ENCODE measurements at places on chromosomes 11 and 22. TPM values are rescaled to one million over a fixed set of nuclear protein-coding genes. Genes with fewer than 3 reads are reported as not detected.

- DNase-seq, result peak; percentile 3
These were observed 54.6 kb downstream of the LRRC74B start for GRCh38 chr22:21100149-21101032.

- DNase-seq, result no peak
These were observed 81.7 kb upstream of the NARS2 start for GRCh38 chr11:78656327-78656726.

The IFITM2 gene
- 22.6 TPM for total RNA-seq

GRCh38 chr11:92482492-92483060, 258.0 kb downstream of the FAT3 start:
- no peak for DNase-seq

The CHRM1 gene
- total RNA-seq, result not detected

The MYEOV gene
- 130 TPM for total RNA-seq

DNA sequence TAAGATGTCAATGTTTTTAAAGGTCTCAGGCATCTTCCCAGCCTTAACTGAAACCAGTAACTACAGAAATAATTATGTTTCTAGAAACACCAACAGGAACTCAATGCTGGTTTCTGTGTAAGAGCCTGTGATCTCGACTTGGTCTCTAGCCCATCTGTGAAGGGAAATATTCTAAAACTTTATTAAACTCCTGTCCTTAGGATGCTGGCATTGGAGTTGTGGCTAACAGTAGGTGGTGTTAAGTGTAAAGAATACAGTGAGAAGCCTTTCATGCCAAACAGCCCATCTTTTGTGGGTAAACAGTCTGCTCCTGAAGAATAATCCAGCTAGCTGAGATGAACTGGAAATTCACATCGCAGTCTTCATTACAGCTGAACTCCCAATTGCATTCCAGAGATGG, 133.2 kb downstream of the ADAMTS15 start:
- peak; percentile 28 for DNase-seq

DNA sequence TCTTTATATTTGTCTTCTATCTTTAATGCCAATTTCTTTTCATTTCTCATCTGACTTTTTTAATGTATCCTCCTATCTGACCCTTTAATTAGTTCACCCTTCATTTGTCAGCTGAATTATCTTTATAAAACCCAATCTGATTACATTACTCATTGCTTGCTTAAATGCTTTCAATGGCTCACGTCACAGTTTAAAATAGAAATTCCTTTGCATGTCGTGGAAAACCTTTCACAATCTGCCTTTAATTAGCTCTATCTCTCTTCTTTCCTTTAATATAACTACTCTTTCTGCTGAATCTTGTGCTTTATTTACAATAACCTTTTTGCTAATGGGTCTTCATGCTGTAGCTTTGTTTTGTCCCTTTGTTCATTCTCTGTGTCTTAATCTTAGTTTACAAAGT, 125.7 kb downstream of the DYNC2H1 start:
- DNase-seq, result no peak

GRCh38 chr11:18105086-18105801, 638 bp downstream of the SAAL1 start:
- DNase-seq, result no peak

DNA sequence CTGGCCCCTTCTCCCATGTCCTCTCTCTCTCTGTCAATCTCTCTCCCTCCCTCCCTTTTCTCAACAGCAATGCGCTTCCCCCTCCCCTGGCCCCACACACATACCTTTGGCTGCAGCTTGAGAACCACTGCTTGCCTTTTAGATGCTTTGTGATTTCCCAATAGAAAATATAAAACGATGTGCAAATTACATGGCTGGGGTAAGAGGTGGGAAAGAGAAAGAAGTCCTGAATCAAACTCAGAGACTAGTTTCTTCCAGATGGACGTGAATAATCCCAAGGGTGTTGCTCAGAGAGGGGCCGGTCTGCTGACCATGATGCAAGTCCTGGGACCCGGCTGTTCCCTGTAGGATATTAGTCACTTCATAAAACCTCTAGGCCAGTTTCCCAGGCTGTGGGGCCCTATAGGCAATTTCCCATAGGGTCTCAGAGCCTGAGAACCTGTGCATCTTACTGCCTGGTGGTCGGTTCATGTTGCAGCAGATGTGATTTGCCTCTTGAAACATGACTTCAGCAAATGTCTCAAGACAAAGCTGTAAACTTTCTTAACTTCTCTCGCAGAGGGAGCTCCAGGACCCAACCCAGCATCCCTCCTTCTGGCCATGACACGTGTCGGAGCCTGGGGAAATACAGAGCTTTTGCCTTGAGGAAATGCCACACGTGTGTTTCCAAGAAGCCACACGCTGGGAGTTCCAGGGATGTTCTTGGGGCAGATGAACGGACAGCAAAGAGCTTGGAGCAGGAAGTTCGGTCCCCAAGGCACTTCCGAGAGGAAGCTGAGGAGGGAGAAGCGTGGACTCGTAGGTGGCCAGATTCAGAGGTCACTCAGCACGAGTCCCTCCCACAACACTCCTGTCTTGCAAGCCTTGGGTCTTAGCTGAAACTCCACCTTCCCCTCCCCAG, 34.5 kb upstream of the ETS1 start:
- peak; percentile 52 for DNase-seq

DNA sequence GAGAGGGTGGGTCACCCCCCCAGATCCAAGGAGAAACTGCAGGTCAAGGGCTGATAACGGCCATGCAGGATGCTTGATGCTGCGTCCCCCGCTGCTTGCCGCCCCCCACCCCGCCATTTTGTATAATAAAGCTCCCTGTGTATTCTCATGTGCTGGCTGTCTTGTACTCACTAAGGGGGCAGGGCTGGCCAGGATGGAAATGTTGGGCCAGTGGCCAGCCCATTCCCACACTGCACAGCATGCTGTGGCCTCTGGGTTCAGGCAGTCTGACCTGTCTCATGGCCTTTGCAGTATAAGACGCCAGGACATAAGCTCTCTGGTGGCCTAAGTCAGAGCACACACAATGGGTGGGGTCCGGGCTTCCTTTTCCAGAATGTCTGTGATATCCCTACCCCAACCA, 421 bp upstream of the PRR33 start:
- no peak for DNase-seq

The OR52H1 gene
- total RNA-seq, result not detected
